ENCODE measurements at places on chromosomes 13 and 19. TPM values are rescaled to one million over a fixed set of nuclear protein-coding genes. Genes with fewer than 3 reads are reported as not detected.

Gene POLR2I
- 62.7 TPM for total RNA-seq

Gene LINGO3
- total RNA-seq = not detected

Gene TLE2
- 1.4 TPM for total RNA-seq

Gene LHB
- total RNA-seq = not detected

Gene ZNF546
- total RNA-seq = 1.5 TPM

All from tracheal epithelial cell (primary cell).